ENCODE measurements at places on chromosomes 5 and 9. TPM values are rescaled to one million over a fixed set of nuclear protein-coding genes. Genes with fewer than 3 reads are reported as not detected.
A peak's percentile ranks its signal among the peaks of the same experiment; 100 is the strongest.

The CCDC180 gene
- total RNA-seq = 4.2 TPM

The FAM151B gene
- 6.8 TPM for total RNA-seq

The PCDHB6 gene
- total RNA-seq = not detected

The TPRN gene
- total RNA-seq = 8.0 TPM

The DAB2 gene
- total RNA-seq = 217 TPM

DNA sequence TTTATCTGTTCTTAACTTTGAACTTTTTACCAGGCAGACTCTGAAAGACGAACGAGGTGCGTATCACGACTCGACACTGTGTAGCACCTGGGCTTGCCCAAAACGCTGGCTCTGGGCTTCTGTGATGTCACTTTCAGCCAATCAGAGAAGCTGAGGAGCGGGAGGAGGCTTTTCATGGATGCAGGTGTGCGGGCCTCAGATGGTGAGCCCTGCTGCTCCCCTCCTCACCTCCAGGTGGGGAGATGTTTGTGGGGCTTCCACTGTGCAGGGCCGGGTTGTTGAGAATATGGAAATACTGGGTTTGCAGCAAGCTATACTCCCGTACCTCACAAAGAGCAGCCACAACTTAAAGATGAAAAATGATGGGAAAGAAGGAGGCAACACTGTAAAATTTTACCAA lies 246.3 kb downstream of the IRX2 start:
- no peak for DNase-seq

- DNase-seq = no peak
Measured at GRCh38 chr5:124880903-124881697, 134.7 kb upstream of the ZNF608 start.

DNA sequence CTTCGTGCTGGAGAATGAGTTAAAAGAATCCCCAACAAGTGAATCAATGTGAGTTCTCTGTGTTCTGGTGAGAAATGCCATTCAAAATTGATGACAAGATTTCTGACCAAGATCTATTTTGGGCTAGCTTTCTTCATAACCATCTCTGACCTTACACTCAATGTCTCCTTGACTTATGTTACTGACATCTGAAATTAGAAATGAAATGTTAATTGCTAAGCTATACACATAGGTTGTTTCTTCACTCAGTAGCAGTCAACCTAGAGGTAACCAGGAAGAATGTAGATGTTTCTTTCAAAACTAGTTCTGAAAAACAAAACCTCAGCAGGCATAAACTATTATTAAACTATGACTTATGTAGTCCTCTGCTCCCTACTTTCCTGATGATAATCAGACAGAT lies 2220.7 kb upstream of the C9orf72 start:
- DNase-seq = no peak

DNA sequence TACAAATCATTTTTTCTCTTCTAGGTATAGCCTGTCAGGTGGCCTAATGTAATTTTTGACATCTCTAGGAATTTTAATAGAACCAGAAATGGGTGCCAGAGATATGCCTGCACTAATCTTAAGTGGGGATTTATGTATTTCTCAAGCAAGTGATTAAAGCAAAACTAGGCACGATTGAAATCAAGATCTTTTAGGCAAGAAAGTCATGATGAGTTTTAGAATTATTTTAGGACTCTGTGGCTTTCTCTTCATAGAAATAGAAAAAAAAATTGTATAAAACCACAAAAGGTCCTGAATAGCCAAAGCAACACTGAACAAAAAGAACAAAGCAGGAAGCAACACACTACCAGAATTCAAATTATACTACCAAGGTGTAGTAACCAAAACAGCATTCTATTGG lies 952 bp upstream of the AMACR start:
- peak; percentile 22 for DNase-seq

DNA sequence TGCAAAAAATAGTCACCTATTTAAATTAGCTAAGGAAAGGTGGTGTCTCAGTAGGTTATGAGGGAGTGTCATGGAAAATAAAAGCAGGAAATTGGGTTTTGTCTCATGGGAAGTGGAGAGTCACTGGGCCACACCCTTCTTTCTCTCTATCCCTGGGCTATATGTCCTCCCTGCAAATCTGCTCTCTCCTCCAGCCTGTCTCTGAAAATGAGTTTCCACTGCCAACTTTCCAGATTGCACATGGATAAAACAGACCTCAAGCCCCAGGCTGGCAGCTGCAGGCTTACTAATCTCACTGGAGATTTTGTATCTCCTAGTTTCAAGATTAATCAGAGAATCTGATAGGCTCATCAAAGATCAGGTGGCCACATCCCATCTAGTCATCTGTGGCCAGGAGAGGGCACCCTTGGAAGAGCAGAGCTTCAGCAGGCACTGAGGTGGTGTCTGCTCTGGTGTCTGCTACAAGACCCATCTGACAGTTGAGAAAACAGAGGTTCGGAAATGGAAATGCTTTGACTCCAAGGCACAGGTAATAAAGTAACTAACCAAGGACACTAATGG lies 178.9 kb downstream of the MSX2 start:
- DNase-seq = no peak

DNA sequence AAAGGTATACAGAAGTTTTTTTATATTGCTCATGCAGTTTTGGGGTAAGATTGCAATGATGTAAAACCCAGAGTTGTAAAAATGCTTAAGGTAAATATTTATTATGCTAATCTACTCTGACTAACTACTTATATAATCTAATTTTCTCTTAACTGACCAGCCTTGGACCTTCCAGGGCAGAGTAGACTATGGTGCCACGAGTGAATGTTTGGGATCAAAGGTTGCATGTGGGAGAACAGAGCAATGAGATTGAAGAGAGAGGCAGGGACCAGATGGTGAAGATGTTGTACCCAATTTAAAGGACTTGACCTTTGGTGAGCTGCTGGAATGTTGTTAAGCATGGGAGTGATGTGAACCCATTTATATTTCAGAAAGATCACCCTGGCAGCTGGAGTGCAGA lies 34.8 kb upstream of the PANK3 start:
- DNase-seq = no peak

DNA sequence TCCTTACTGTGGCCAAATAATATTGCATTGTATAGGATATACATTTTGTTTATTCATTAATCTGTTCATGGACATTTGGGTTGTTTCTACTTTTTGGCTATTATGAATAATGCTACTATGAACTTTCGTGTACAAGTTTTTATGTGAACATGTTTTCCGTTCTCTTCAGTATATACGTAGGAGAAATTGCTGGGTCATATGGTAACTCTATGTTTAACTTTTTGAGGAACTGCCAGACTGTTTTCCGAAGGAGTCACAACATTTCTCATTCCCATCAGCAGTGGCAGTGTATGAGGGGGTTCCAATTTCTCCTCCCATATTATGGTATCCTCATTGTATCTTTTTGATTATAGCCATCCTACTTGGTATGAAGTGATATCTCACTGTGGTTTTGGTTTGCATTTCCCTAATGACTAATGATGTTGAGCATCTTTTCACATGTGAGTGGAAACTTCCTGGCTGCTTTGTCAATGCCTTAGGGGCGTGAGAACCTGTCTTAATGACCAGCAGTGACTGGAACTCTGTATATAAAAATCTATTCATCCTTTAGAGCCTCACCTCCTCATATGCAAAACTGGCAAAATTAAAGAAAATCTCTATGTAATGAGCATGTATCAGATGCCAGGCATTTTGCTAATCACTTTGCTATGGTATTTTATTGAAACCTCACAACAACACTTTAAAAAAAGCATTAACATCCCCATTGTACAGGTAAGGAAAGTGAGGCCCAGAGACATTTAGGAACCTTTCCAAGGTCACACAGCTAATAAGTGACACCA lies 47.8 kb upstream of the TGFBR1 start:
- DNase-seq = peak; percentile 64
